Esophagus muscularis mucosa (tissue), 4 donors: ENCODE measurements at places on chromosomes 3 and 15. TPM values are rescaled to one million over a fixed set of nuclear protein-coding genes. Genes with fewer than 3 reads are reported as not detected.

- no peaks in the 10 kb centered on the region for H3K27me3 ChIP-seq
- no peak overlapping the region for H3K4me3 ChIP-seq
- no peak for DNase-seq
- H3K27ac ChIP-seq = no peak overlapping the region
These were observed 12.3 kb upstream of the MB21D2 start for GRCh38 chr3:192929755-192930547.

DNA sequence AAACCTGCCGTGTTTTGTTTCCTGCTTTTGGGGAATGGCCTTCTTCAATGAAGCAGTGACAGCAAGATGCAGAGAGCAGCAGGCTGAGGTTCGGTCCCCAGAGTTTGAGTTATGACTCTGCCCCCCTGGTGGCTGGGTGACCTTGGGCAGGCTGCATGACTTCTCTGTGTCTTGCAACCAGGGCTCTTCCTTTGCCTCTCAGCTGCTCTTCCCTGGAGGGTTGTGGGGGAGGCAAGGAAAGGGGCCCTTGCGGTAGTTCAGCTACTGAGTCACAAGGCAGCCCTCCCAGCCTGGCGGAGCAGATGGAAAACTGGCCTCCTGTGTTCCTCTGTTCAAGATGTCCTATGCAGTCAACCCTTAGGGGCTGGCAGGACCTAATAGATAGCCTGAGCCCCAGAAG lies 17.1 kb downstream of the CTXND1 start:
- H3K4me1 ChIP-seq = no peaks in the 10 kb centered on the region
- H3K27ac ChIP-seq = no peak overlapping the region
- no peak overlapping the region for H3K4me3 ChIP-seq
- no peaks in the 10 kb centered on the region for H3K27me3 ChIP-seq
- peak; percentile 83 for DNase-seq

The BTD gene
- 39.0 TPM for total RNA-seq

GRCh38 chr15:69375151-69375790 lies 38.9 kb upstream of the KIF23 start:
- H3K4me3 ChIP-seq = no peak overlapping the region
- DNase-seq = no peak
- H3K27me3 ChIP-seq = peaks cover 6% of the 10 kb centered on the region
- H3K27ac ChIP-seq = no peak overlapping the region

DNA sequence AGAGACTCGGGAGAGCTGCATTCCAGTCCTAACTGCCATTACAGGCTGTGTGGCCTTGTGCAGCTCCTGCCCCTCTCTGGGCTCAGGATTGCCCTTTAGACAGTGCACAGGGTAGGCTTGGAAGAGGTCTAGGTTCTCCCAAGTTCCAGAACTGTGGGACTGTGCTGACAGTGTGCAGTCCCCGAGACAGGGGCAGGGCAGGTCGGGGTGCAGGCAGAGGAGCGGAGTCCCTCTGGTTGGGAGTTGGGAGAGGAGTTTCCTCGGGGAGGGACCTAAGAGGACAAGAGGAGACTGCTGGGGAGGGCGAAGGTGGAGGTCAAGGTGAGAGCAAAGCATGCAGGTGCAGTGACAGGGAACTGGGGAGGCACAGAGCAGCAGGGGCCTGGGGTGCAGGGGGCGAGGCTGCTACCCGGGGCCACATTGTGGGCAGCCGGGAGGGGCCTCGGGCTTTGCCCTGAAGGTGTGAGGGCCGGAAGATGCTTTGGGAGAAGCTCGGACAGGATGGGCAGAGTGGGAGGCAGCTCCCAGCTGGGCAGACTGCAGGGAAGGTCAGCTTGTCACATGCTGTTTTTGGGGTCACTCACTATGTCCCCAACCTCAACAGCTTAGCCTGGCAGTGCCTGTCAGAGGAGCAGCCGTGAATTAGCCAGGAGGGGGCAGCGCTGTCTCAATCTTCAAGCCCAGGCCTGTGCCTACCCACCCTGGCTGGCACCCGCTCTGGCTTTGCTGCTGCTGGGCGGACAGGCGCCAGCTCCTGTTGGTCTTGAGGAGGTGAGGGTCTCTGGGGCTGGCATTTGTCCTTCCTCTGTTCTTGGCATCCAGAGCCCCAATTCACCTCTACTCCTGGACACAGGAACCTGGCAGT lies 15.4 kb upstream of the CSPG4 start:
- no peak overlapping the region for H3K4me3 ChIP-seq
- peaks cover 45% of the 10 kb centered on the region for H3K4me1 ChIP-seq
- no peak for DNase-seq
- H3K27ac ChIP-seq = no peak overlapping the region
- H3K27me3 ChIP-seq = no peaks in the 10 kb centered on the region
- no peaks in the 10 kb centered on the region for H3K36me3 ChIP-seq

- H3K36me3 ChIP-seq = no peaks in the 10 kb centered on the region
- DNase-seq = no peak
- no peak overlapping the region for H3K4me3 ChIP-seq
These were observed 490.7 kb downstream of the EDEM1 start for GRCh38 chr3:5678248-5678647.

The LRTM1 gene
- total RNA-seq = not detected

The SQOR gene
- 62.8 TPM for total RNA-seq

- H3K4me3 ChIP-seq = peak overlapping the region; percentile 67
- peaks cover 23% of the 10 kb centered on the region for H3K4me1 ChIP-seq
- H3K36me3 ChIP-seq = no peaks in the 10 kb centered on the region
- no peak overlapping the region for H3K27ac ChIP-seq
- H3K27me3 ChIP-seq = no peaks in the 10 kb centered on the region
These were observed 406 bp upstream of the GABRB3 start for GRCh38 chr15:26773067-26773877.

DNA sequence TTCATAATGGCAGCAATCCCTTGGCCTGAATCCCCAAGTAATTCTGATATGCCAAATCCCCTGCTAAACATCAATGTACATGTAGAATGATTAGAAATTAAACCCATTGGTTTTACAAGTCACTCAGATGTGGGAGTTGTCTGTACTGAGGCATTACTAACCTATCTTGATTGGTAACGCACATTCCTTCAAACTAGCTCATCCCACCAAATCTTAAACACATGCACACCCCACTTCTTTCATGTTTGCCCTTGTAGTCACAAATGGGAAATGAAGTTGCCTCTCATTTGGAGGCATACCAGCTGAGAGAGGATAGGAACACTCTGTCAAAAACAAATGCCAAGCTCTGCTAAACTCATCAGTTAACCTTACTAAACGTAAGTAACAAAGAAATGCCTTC lies 29.1 kb upstream of the MAN2C1 start:
- H3K4me3 ChIP-seq = no peak overlapping the region
- peaks cover 93% of the 10 kb centered on the region for H3K36me3 ChIP-seq
- no peak for DNase-seq
- H3K4me1 ChIP-seq = no peaks in the 10 kb centered on the region
- H3K27ac ChIP-seq = no peak overlapping the region

The ARL14 gene
- not detected for total RNA-seq

The WWTR1 gene
- total RNA-seq = 513 TPM

DNA sequence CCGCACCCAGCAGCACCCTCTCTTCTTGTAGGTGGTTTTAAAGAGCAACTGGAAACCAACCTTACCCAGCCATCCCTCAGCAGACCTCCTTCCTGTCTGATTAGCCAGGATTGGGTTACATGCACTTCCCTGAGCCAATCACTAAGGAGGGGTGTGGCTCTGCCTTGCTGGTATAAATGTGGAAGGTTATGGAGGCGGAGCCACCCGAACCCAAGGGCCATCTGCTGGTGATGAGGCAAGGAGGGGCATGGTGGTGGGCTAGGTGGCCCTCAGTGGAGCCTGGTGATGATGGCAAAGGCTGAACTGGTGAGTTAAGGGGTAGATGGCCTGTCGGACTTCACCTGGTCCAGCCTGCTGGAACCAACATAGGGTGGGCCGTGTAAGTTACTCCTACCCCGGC lies 39.8 kb downstream of the CCDC33 start:
- H3K36me3 ChIP-seq = no peaks in the 10 kb centered on the region
- no peak overlapping the region for H3K4me3 ChIP-seq
- H3K27me3 ChIP-seq = peaks cover 62% of the 10 kb centered on the region
- H3K4me1 ChIP-seq = no peaks in the 10 kb centered on the region

- H3K27me3 ChIP-seq = no peaks in the 10 kb centered on the region
- no peak for DNase-seq
- no peak overlapping the region for H3K27ac ChIP-seq
- H3K36me3 ChIP-seq = no peaks in the 10 kb centered on the region
- H3K4me1 ChIP-seq = no peaks in the 10 kb centered on the region
These were observed 765.5 kb downstream of the VGLL3 start for GRCh38 chr3:86225461-86225860.

DNA sequence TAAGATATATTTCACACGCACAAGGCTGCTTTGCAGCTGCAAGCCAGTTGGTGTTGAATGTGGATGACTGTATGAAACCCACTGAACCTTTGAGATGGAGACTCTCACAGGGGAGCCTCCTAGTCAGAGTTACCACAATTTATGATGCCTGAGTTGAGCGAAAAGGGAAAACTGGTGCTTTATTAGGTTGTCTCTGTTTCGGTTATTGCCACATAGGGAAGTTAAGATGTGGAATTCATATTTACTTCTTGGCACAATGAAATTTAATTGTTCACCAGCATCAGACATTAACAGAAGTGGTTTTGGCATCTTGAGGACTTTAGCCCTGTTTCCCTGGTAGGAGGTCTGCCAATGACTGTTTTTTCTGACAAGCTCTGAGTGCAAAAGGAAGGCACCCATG lies 358.2 kb downstream of the SQOR start:
- H3K27me3 ChIP-seq = no peaks in the 10 kb centered on the region
- H3K27ac ChIP-seq = no peak overlapping the region
- no peak overlapping the region for H3K4me3 ChIP-seq
- H3K36me3 ChIP-seq = no peaks in the 10 kb centered on the region

- H3K4me3 ChIP-seq = peak overlapping the region; percentile 93
- peaks cover 8% of the 10 kb centered on the region for H3K4me1 ChIP-seq
These were observed 226.7 kb upstream of the C2CD4B start for GRCh38 chr15:62391641-62392262.

The CELF6 gene
- 2.0 TPM for total RNA-seq

DNA sequence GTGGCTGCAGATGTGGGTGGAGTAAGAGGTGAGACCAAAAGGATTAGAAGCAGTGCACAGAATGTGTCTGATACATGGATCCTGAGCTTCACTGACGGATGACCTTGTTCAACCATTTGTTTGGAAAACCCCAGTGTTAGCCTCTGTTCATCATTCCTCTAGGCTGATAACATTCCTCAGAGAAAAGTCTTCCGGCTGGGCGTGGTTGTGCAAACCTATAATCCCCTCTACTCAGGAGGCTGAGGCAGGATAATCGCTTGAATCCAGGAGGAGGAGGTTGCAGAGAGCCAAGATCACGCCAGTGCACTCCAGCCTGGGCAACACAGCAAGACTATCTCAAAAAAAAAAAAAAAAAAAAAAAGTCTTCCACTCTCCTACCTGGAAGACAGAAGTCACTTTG lies 23.1 kb upstream of the CHD2 start:
- no peaks in the 10 kb centered on the region for H3K27me3 ChIP-seq
- H3K27ac ChIP-seq = no peak overlapping the region
- peaks cover 24% of the 10 kb centered on the region for H3K4me1 ChIP-seq
- H3K36me3 ChIP-seq = no peaks in the 10 kb centered on the region
- H3K4me3 ChIP-seq = no peak overlapping the region

The PROS1 gene
- 32.4 TPM for total RNA-seq

GRCh38 chr3:129881261-129881660 lies 12.2 kb downstream of the TMCC1 start:
- no peaks in the 10 kb centered on the region for H3K27me3 ChIP-seq
- H3K4me3 ChIP-seq = no peak overlapping the region
- H3K36me3 ChIP-seq = peaks cover 7% of the 10 kb centered on the region
- no peak for DNase-seq
- no peak overlapping the region for H3K27ac ChIP-seq

- H3K36me3 ChIP-seq = no peaks in the 10 kb centered on the region
- H3K4me1 ChIP-seq = peaks cover 5% of the 10 kb centered on the region
- no peak overlapping the region for H3K27ac ChIP-seq
- H3K27me3 ChIP-seq = no peaks in the 10 kb centered on the region
- no peak overlapping the region for H3K4me3 ChIP-seq
These were observed 14.0 kb upstream of the PLA2G4E start for GRCh38 chr15:42034628-42035434.

- no peak overlapping the region for H3K27ac ChIP-seq
- H3K4me1 ChIP-seq = no peaks in the 10 kb centered on the region
- no peak overlapping the region for H3K4me3 ChIP-seq
- no peaks in the 10 kb centered on the region for H3K36me3 ChIP-seq
These were observed 210.2 kb upstream of the LYSMD4 start for GRCh38 chr15:99943466-99943865.

DNA sequence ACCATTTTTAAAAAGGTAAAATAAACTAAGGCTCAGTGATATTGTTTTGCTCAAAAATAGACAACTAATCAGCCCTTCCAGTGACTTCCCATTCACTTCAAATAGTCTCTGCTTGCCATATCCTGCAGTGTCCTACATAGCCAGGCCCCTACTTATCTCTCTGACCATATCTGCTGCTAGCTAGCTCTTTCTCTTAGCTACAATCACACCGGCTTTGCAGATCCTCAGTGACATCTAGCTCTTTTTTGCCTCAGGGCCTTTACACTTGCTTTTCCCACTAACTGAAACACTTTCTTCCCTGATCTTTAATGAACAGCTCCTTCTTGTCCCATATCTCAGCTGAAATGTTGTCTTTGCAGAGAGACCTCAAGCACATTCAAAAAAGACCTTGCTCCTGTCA lies 161.3 kb downstream of the IL5RA start:
- no peak overlapping the region for H3K27ac ChIP-seq
- H3K4me1 ChIP-seq = no peaks in the 10 kb centered on the region
- peak; percentile 74 for DNase-seq
- H3K36me3 ChIP-seq = no peaks in the 10 kb centered on the region
- no peaks in the 10 kb centered on the region for H3K27me3 ChIP-seq
- H3K4me3 ChIP-seq = no peak overlapping the region

GRCh38 chr3:157066335-157067098 lies 93.4 kb downstream of the CCNL1 start:
- no peaks in the 10 kb centered on the region for H3K36me3 ChIP-seq
- no peaks in the 10 kb centered on the region for H3K4me1 ChIP-seq
- no peaks in the 10 kb centered on the region for H3K27me3 ChIP-seq
- H3K27ac ChIP-seq = no peak overlapping the region

The BSN gene
- total RNA-seq = 0.42 TPM

GRCh38 chr3:189944285-189945145 lies 176.2 kb downstream of the P3H2 start:
- no peaks in the 10 kb centered on the region for H3K4me1 ChIP-seq
- no peak overlapping the region for H3K27ac ChIP-seq
- H3K36me3 ChIP-seq = no peaks in the 10 kb centered on the region

- H3K27ac ChIP-seq = no peak overlapping the region
- no peaks in the 10 kb centered on the region for H3K36me3 ChIP-seq
- H3K4me1 ChIP-seq = peaks cover 44% of the 10 kb centered on the region
- H3K27me3 ChIP-seq = no peaks in the 10 kb centered on the region
- DNase-seq = no peak
These were observed 64.3 kb downstream of the MGLL start for GRCh38 chr3:127758013-127758412.

DNA sequence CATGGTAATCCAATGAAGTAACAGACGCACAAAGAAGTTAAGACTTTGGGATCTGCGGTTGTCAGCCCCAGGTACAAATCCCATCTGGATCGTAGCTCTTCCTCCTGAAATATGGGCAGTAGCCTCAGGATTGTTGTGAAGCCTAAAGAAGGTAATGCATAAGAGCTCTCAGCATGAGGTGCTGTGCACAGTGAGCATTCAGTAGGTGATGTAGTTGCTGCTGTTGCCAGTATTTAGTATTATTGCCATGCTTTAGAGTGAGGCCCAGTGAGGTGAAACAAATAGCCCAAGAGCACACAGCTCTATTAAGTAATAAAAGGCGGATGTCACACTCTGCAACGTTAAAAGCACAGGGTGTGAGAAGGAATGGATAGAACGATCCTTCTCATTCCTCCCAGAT lies 225.7 kb downstream of the GABRG3 start:
- H3K4me1 ChIP-seq = no peaks in the 10 kb centered on the region
- H3K4me3 ChIP-seq = no peak overlapping the region
- H3K27ac ChIP-seq = no peak overlapping the region
- DNase-seq = no peak
- no peaks in the 10 kb centered on the region for H3K27me3 ChIP-seq
